ENCODE measurements at places on chromosomes 12 and 14. TPM values are rescaled to one million over a fixed set of nuclear protein-coding genes. Genes with fewer than 3 reads are reported as not detected.

KLHL28 gene
- total RNA-seq: 12.4 TPM

LRRC9 gene
- total RNA-seq: not detected

GRCh38 chr12:26109343-26109881 is 15.4 kb downstream of the BHLHE41 start:
- DNase-seq: no peak

- DNase-seq: no peak
These were observed 154.1 kb upstream of the PELI2 start for GRCh38 chr14:55964091-55964490.

- no peak for DNase-seq
These were observed 49.3 kb upstream of the RERGL start for GRCh38 chr12:18139254-18139653.

- DNase-seq: no peak
These were observed 397.1 kb downstream of the NOVA1 start for GRCh38 chr14:26200687-26201086.

DNA sequence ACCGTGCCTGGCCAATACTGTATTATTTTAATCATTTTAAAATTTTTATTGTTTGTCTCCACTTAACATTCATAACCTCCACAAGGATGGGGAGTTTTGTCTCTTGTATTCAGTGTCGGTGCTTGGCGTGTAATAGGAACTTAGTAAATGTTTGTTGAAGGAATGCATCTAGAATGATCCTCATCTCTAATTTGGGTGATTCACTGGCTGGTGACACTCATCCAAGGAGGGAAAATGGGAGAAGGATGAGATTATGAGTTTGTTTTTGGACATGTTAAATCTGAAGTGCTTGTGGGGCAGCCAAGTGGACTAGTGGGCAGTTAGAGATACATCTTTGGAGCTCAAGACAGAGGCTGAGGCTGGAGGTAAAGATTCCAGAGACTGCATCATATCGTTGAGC is 5.1 kb downstream of the KLC1 start:
- DNase-seq: no peak

GRCh38 chr12:79926951-79927350 is 7.9 kb downstream of the PPP1R12A start:
- no peak for DNase-seq

Data from upper lobe of right lung (tissue), 1 donor.